NCI-H2081 treated with DMSO at 0.1 percent for 48 hours (cell line): ENCODE measurements at places on chromosomes 1 and 21.

- no peak for DNase-seq
Observed at GRCh38 chr1:158323866-158324265, 7.5 kb downstream of the CD1B start.

- no peak for DNase-seq
Observed at GRCh38 chr1:42674214-42674613, 8.0 kb upstream of the YBX1 start.

DNA sequence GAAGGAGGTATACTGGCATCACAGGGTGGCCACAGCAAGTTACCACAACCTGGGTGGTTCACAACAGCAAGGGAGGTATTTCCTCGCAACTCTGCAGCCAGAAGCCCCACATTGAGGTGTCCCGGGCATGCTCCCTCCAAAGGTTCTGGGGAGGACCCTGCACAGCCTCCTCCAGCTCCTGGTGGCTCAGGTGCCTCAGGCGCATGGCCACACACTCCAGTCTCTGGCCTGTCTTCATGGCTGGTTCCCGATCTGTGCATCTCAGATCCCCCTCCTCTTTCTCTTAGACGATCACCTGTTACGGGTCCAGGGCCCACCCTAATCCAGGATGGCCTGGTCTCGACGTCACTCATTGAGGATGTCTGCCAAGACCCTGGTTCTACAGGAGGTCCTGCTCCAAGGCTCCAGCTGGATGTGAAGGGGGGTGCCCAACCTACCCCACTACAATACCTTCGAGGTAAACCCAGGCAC is 6.7 kb upstream of the ARF1 start:
- DNase-seq = no peak

DNA sequence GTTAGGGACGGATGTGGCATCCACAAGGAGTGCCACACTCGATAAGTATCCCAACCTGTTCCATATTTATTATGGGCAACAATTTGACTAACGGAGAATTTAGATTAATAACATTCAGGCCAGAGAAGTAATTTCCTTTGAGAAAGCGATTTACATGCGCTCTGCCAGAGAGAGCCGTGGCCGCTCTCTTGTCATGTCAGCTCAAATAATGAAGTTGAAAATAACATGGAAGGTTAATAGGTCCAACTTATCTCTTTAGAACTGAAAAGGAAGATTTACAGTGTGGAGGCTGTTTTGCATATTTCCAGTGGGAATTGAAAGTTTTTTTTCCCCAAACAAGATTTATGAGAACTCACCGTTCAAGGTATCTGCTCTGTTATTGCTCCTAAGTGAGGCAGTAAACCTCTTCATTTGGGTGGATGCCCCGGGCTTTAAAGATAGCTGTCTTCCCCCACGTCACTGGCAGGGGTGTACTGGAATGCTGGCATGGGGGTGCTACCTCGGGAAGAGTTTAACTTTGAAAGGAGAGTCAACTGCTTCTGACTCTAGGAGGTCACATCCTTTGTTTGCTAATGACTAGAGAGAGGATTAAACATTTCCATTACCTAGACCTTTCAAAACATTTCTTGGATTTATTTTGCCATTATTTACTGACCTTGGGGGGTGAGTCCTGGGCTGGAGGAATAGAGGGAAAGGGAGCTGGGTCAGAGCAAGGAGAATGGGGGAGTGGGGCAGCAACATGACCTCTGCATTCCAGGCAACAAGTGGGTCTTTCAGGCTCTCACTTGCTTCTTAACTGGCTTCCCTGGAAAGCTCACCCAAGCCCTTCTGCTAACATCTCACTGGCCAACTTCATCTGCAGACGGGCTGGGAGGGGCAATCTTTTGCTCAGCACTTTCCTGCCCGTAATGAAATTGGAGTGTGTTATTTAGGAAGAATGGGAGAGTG is 204.2 kb downstream of the CAMTA1 start:
- DNase-seq = no peak

DNA sequence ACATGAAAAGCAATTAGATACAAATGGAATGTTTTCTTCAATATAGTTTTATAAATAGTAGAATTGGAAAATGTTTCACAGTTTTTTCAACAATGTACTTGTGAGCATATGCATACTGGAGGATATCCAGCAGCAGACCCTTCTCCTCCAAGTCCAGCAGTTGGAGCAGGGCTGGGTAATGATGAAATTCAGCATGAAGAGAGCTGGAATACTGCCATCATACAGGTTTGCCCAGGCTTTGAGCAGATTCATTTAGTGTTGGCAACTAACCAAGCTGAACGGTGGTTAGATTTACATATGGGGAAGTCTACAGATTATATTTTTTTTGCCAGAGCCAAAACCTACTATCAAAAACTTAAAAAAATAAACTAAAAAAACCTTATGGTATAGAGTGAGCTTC is 38.3 kb downstream of the WDR3 start:
- DNase-seq = peak; percentile 9

DNA sequence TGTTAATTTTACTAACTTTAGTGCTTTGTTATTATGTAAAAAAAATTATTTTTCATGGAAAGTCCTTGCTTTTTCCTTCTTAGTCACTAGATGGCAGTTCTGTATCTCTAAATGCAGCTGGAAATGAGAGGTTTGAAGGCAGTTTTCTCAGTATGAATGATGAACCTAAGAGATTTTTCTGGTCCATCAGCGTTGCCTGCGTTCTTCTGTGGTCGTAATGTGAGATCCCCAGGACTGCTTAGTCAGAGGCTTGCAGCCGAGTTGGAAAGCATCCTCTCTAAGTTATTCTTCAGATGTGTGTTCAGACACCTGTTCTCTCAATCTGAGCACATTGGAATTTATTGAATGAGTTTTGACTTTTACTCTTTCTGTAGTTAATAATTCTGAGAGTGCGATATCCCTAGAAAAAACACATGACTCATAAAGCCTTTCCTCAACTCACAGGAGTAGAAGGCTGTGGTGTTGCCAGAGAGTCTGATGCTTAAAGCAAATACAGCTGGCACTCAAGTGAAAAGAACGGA is 99.3 kb downstream of the FMN2 start:
- peak; percentile 26 for DNase-seq

GRCh38 chr1:150893336-150893913 is 6.5 kb downstream of the CTXND2 start:
- no peak for DNase-seq

DNA sequence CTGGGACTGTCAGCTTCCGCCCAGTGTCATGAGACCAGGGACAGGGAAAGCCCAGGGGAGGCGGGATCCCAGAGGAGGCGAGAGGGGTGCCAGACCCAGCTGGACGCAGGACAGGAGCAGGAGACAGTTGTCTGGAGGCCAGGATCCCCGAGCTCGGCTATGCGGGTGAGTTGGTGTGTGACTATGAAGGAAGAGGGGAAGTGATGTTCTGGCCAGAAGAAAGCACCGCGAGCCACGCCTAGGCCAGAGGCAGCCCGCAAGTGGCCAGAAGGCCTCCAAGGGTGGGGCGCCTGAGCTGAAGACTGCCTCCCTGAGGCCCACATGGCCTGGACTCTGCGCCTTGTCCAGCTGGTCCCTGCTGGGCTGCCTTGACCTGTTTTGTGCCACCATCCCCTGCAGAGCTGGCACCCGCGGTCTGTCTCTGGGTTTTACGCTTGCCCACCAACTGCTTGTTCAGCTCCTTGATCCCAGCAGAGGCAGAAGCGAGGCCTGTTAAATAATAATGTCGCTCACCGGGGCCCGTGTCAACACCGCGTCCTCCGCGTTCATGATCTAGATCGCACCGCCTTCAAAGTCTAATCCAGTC is 85.2 kb upstream of the ACTL8 start:
- DNase-seq = no peak

- DNase-seq = no peak
Observed at GRCh38 chr1:57208741-57209302, 215.0 kb downstream of the DAB1 start.

GRCh38 chr1:76070538-76070937 is 4.0 kb upstream of the ST6GALNAC3 start:
- DNase-seq = no peak

DNA sequence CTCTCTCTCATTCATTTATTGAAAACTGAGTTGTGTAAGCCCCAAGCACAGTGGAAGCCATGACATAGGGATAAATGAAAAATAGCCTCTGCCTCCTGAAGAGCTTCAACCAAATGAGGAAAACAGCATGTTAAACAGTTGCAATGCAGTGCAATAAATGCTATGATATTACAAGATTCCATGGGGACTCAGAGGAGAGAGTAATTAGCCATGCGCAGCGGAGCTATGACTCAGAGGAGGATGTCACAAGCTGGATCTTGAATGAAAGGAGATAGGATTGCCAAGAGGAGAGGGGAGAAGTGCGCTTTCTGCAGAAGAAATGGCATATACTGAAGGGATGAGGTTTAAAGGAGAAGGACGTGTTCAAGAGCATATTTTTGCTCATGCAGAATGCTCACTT is 231.3 kb upstream of the PLXNA2 start:
- no peak for DNase-seq

- no peak for DNase-seq
Observed at GRCh38 chr1:36134505-36135329, 9.7 kb upstream of the COL8A2 start.

GRCh38 chr1:97781762-97782337 is 139.0 kb downstream of the DPYD start:
- no peak for DNase-seq

GRCh38 chr21:46325073-46325912 is 1.3 kb downstream of the PCNT start:
- no peak for DNase-seq

DNA sequence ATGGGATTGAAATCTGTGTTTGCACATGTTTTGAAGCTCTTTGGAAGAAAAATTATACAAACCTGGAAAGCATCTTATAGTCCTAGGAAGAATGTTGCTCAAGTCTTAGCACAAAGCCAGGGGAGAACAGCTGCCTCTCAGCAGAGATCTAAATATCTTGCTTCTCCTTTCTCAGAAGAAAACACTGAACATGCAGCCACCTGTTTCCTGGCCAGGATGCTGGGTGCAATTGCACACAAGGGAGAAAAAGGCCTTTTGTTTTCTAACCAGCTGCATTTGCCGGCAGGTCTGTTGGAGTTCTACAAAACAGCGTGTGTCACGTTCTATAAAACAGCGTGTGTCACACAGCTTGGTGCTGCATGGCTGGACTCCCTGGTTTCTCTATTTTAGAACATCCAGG is 259.6 kb upstream of the PLD5 start:
- peak; percentile 70 for DNase-seq

- no peak for DNase-seq
Observed at GRCh38 chr1:150661156-150661555, 31.7 kb upstream of the ENSA start.

DNA sequence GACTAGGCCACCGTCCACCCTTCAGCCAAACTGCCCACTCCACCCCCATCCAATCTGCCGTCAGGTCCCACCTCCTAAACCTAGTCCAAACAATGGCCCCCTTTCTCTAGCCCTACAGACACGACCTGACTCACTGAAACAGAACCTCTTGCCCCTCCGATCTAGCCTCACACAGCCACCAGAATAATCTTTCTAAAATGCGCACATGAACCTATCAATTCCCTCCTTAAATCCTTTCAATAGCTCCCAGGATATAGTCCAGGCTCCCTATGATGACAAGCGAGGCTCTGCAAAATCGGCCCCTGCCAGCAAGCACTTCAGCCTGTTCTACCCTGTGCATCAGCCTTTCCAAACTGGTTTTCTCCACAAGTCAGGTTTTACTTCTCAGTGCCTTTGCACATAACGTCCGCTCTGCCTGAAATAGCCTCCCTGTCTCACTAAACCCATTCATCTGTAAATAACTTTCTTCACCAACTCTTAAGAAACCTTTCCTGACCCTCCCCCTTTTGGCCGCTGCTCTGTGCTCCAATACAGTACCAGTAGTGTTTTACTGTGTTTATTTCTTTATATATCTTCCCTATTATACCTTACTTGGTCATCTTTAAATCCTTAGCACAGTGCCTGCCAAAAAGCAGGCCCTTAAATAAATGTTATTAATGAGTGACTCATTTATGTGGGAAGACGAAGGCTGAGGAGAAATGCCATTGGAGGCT is 9.0 kb upstream of the CDC20 start:
- no peak for DNase-seq

DNA sequence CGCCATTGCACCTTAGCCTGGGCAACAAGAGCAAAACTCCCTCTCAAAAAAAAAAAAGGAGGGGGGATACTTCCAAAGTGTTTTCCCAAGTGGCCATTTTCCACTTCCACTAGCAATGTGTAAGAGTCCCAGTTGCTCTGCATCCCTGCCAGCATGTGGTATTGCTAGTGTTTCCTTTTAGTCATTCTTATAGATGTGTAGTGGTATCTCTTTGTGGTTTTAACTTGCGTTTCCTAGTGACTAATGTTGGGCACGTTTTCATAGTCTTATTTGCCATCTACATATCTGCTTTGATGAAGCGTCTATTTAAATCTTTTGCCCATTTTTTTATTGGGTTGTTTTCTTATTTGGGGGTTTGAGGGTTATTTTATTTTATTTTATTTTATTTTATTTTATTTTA is 31.1 kb downstream of the INAVA start:
- DNase-seq = no peak

DNA sequence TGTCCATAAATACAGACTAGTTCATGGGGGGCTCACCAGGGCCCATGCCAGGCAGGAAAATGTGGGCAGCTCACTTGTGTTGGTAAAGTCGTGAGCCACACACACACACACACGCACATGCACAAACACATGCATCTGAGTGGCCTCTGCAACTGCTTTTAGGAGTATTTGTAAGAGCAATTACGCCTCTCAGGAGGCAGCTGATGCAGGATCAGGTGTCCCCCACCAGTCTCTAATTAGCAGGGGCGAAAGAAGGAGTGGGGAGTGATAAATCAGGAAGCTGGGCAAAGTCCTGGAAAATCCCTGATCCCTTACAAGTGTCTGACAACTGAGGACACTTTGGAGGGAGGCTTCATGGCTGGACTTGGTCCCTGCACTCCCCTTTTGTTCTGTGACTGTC is 5.7 kb upstream of the IVL start:
- DNase-seq = no peak

- no peak for DNase-seq
Observed at GRCh38 chr1:184753608-184754475, 816 bp downstream of the EDEM3 start.

DNA sequence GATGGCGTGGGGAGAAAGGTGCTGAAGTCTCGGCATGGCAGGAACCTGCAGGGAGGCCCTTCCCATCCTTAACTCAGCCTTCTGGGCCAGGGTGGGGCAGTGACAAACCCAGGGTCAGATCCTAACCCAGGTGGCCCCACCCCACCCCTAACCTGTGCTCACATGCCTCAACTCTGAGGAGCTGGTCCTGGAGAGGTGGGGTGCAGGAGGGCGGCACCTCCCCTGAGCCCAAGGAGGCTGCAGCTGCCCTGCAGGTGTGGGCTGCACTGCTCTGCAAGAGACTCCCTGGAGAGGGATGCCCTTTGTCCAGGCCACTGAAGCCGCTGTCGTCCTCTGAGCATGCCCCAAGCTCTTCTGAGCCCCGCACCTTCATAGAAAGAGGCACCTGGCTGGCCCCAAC is 15.2 kb upstream of the ADAMTSL4 start:
- no peak for DNase-seq

- no peak for DNase-seq
Observed at GRCh38 chr1:25072461-25072860, 142.4 kb upstream of the RUNX3 start.

GRCh38 chr21:38333301-38334272 is 76.8 kb downstream of the KCNJ15 start:
- no peak for DNase-seq
